ENCODE measurements at places on chromosomes 6 and 20.
A peak's percentile ranks its signal among the peaks of the same experiment; 100 is the strongest.

GRCh38 chr20:16517946-16518783 is 55.1 kb downstream of the KIF16B start:
- DNase-seq = peak; percentile 66

- no peak for DNase-seq
These were observed 49.0 kb downstream of the MDGA1 start for GRCh38 chr6:37648465-37649330.

DNA sequence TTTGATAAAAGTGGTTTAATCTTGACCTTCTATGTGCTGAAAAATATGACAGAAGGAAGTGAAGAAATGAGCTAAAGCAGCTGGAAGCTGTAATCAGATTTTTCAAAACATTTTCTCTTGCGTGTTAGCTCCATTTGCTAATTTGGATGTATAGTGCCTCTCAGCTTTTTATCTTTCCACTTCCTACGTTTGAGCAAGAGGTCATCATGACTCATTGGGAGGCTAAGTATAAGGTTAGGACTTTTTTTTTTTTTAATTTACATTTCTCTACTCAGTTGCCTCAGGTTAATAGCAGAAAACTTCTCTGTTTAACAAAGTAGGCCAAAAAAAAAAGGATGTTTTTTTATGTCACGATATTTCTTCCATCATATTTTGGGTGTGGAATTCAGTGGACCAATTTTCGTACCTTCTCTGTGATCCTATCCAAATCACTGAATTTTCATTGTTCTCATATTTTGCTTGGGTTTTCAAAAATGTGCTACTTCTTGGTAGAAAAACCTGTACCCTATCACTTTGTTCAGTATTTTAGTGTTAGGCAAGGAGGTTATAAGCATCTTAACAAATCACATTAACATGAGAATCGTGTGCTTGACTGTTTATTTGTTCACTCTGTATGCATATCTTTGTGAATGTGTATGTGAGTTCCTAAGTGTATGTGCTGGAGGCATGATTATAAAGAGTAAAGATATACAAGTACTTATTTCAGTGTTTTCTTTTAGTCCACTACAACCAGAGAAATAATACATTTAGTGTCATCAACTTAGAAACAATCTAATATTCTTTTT is 1028.3 kb upstream of the EYS start:
- no peak for DNase-seq

- DNase-seq = no peak
These were observed 46.6 kb downstream of the MYB start for GRCh38 chr6:135227758-135228157.

DNA sequence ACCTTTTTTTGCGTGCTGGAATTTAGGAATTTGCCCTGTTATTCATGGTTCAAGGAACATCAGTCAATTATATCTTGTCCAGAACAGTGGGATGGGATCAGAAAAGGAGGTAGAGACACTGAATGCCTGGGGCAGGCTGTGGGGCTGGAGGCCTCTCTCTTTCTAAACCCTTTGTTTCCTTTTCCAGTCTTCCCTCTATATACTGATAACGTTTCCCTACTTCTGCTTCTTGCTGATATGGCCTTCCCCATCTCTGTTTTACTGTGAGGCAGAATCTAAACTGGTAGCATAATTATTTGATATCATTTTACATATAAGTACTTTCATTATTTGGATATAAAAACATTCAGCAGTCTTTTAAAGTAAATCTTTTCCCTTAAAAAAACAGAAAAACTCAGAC is 67.5 kb downstream of the DNAH8 start:
- DNase-seq = no peak

GRCh38 chr6:102799051-102799450 is 1405.5 kb downstream of the GRIK2 start:
- DNase-seq = no peak

DNA sequence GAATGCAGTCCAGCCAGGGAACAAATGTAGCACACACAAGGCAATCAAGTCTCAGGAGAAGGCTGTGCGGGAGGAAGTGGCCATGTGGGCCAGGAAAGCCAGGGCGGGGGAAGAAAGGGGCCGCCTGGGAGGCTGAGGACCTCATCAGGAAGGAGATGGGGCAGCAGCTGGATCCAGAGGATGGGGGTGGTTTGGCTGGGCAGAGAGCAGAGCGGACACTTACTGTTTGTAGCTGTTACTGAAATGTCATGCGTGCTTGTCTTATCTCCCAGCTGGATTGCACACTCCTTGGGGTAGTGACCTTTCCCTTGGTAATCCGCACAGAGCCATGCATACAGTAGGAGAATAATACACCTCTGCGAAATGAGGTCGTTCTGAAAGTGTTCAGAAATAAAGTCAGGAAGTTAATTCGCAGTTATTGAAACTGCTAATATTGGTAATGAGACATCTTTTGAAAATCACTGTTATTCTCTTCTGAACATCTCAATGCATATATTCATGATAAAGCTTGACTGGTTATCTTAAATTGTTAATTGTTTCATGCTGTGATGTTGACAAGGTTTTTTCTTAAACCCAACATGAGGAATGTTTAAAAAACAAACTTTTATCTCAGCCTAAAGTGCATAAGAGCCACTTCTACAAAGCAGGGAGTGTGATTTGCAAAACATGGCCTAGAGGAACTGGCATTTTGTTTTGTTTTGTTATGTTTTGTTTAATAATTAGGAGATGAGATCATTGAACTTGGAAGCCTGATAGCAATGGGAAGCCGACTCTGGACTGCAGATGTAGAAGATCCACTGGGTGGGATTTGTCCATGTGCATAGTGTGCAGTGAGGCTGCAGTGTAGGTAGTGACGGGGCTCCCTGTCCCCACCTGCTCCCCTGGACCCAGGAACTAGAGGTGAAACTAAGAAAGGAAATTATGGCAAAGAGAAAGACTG is 18.0 kb upstream of the MAP3K4 start:
- DNase-seq = no peak

DNA sequence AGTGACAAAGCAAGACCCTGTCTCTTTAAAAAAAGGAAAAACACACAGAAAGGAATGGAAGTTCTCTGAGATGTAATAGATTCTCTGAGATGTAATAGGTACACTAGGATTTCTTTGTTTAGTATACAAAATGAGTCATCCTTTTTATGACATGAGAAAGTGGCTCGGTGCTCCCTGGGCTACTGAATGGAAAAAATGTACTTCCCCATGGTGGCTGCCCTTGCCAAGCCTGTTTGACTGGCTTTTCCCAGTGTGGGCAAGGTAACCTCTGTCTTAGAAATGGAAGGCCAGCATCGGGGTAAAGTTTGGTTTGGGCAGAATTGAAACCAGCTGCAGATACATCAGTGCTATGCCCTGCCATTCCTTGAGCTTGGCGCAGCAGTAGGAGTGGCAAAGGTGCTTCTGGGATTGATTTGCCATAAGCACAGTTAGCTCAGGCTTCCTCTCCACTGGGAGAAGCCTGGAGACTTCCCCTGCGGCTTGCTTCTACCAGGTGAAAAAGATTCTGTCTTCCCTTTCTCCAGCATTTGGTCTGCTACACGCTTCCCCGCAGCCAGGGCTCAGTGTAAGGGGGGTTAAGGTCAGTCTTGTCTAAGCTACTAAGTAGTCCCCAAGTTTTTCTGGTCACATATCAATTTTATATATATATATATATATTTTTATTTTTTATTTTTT is 24.5 kb downstream of the ARFGEF2 start:
- no peak for DNase-seq

DNA sequence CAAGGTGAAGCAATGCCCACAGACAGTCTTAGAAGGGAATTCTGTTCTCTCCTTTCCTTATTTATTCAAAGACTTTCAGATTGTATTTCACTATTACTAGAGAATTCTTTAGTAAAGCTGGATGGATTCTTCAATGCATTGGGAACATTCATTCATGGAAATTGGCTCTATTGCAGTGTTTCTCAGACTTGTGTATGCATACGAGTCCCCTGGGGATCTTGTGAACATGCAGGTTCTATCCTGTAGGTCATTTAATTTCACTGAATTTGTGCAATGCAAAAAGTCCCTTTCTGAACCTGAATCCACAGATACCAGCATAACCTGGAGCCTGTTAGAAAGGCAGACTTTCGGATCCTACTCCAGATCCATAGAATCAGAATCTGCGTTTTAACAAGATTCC is 160.9 kb upstream of the AHI1 start:
- no peak for DNase-seq

DNA sequence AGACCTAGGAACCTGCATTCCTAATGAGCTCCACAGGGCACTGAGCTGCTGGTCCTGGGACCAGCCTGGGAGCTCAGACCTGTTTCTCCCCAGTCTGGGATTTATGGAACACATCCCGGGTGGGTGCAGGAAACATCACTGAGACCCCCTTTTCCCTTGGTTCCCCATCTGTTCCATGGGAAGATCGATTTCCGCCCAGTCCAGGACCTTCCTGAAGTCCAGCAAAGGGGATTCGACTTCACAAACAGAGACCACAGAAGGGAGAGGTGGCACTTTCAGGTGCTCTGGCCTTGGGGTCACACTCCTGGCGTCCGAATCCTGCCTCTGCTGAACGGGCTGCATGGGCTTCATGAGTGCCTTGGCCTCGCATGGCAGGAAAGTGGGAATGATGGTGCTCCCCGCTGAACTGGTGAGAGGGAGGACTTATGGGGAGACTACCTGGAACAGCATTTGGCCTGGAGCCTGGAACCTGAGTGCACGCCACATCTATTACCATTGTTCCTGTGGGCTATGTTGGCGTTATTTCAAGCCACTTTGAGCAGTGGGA is 296.3 kb downstream of the TAF4 start:
- no peak for DNase-seq

GRCh38 chr6:49540614-49541013 is 9.9 kb upstream of the C6orf141 start:
- DNase-seq = no peak

GRCh38 chr6:113512576-113512975 is 344.6 kb upstream of the MARCKS start:
- DNase-seq = no peak

DNA sequence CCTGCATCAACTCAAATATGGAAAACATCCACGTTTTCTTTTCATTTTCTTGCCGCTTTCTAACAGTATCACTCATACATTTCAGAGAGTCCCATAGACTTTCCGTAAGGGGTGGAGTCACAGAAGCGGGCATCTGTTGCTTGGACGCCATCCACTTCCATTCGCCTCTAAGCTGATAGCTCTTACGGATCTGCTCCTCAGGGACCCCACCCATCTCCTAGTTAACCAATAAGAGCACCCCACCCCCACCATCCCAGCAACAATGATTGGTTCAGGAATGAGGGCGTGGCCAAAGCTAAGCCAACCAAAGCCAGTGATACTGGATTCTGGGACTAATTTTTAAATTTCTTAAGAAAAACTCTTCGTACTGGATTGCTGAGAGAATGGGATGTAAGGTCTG is 42.4 kb downstream of the SLC2A10 start:
- DNase-seq = no peak

GRCh38 chr6:5361396-5361795 is 100.1 kb downstream of the FARS2 start:
- no peak for DNase-seq

DNA sequence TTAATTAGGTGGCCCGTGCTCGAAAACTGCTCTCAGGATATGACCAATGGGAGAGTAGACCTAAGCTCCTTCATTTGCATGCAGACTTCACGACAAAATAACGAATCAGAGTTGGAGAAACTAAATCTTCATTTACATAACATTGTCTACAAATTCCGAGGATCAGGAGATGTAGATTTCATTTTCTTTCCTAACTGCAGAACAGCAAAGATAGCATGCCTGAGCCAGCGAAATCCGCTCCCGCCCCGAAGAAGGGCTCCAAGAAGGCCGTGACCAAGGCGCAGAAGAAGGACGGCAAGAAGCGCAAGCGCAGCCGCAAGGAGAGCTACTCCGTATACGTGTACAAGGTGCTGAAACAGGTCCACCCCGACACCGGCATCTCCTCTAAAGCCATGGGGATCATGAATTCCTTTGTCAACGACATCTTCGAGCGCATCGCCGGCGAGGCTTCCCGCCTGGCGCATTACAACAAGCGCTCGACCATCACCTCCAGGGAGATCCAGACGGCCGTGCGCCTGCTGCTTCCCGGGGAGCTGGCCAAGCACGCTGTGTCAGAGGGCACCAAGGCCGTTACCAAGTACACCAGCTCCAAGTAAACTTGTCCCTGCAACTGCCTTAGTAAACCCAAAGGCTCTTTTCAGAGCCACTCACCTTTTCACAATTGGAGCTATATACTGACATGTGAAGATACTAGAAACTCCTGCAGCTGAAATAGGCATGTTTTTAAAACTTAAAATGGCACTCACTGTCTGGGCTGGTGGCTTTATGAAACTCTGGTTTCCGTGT is 96.5 kb downstream of the HFE start:
- DNase-seq = peak; percentile 94

- no peak for DNase-seq
These were observed 114.9 kb upstream of the PTPN1 start for GRCh38 chr20:50395251-50395729.

DNA sequence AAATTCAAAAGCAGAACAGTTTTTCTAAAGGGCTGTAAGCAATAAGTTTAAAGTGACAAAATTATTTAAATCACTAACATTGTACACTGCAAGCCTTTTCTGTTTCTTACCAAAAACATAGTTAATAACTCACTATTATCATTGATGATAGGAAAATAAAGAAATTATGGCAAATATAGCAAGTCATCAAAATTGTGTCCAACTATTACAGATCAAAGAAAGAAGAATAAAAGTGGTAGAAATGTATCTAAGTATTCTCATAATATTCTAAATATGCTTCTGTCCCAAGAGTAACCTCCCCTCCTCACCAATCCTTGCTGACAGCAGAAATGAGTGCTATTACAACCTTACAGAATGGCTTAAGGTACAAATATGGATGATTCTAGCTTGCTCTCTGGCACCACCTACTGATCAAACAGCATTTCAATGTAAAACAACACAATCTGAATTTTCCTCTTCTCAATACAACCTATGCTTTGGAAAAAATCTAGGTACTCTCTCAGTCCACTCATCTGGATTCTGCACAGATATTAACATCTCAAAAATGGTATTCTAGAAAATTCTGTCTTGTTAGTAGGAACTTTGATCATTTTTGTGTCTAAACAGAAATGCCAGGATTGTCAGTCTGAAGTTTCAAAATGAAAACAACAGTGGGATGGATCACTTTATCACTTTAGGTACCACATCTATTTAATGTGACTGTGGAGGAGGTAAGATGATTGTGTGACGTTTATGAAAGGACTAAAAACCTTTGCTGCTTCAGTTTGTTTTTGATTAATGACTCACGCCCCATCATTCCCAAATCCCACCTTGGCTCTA is 40.9 kb downstream of the ZFP64 start:
- peak; percentile 73 for DNase-seq

DNA sequence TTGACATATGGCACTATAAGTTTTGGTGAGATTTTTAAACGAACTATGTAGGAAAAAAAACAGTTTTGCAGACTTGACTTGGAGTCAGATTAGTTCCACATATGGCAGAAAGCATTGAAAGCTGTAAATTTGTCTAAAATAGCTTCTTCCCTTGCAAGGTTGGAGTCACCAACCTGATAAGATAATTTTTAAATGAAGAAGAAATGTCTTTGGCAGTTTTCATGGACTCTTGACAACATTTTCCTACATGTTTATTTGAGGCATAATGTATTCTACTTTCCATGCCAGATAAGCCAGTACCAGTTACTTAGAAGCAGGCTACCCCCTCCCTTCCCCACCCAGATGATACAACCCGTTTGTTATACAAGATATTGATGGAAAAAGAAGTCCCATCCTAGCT is 5.2 kb downstream of the KLHL32 start:
- DNase-seq = no peak

- no peak for DNase-seq
These were observed 2.4 kb downstream of the JAG1 start for GRCh38 chr20:10671221-10671918.

Measured in cerebellar cortex (tissue), 1 donor.